IPS-NIHi11 (cell line): ENCODE measurements at places on chromosomes 12 and 14.

DNA sequence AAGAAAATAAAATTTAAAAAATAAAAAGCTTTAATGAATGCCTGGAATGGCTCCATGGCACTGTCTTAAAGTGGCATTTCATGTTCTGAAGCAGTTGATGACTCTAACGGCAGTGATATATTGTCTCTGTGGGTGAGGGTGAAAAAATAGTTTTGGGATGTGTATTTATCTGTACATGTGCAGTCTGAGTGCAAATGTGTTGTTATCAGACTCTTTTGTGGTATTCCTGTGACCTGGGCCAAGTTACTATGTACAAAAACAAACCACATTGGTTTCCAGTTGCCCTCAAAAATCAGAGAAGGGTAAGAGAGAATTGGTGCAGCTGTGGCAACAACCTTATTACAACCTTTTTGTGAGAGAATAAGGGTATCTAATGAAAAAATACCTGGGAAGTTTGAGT is 81.7 kb upstream of the CCDC91 start:
- DNase-seq, result no peak

DNA sequence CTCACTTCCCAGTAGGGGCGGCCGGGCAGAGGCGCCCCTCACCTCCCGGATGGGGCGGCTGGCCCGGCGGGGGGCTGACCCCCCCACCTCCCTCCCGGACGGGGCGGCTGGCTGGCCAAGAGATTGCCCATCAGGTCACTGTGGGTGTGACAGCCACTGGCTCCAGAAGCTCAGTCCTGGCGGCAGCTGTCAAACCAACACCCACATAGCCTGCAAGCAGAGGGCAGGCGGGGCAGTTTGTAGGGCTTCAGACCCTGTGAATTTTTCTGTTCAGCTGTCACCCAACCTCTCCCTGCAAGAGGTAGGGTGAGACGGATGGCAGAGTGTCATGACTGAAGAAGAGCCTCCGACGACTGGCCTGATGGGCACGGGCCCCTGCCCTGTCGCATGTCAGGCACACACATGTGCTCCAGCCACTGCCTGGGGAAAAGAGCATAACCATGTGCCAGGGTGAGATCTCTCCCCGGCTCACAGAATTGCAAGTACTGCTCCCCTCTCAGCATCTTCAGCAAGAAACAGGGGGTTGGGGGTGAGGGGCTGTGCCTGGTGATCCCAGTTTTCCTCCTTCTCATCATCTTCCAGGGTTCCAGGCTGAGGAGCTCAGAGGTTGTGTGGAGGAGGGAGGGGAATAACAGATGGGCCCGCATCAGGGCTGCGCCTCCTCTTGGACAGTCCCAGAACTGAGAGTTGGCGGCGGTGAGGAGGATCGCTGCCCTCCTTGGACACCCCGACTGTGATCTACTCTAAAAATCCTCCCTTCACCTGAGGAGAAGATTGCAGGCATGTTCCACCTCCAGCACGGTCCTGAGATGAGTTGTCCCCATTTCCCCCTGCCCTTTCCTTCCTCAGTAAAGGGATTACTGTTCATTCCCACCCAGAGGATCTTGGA is 11.2 kb upstream of the PRPH start:
- peak; percentile 17 for DNase-seq

- DNase-seq, result no peak
These were observed 105.3 kb downstream of the GRIP1 start for GRCh38 chr12:66573605-66574004.

- no peak for DNase-seq
These were observed 55.3 kb upstream of the ATF1 start for GRCh38 chr12:50708631-50709030.

DNA sequence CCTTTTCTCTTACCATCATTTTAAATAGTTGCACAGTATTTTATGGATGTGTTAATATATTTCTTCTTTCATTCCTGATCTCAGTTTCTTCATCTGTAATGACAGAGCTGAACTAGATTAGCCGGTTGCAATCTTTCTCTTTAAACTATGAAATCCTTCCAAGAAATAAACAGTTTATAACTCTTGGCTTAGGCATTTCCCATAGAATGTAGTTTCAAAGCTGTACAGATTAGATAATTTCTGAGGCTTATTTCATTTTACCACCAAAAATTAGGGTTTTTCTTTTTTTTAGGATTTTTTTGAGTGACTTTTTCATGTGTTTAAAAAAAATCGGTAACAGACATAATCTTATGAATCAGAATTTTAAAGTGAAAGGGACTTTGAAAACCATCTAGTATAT is 144.0 kb downstream of the RAD51B start:
- no peak for DNase-seq

GRCh38 chr14:55348766-55349453 is 62.7 kb downstream of the ATG14 start:
- DNase-seq, result no peak

GRCh38 chr12:49227713-49228112 is 37.2 kb upstream of the TUBA1C start:
- DNase-seq, result no peak

- DNase-seq, result no peak
These were observed 8.8 kb upstream of the IFI27L2 start for GRCh38 chr14:94138251-94138650.

GRCh38 chr14:54730156-54730961 is 163.4 kb downstream of the SAMD4A start:
- no peak for DNase-seq
